Stimulated activated CD4-positive, alpha-beta T cell treated with anti-CD3 and anti-CD28 coated beads, Interleukin-1b, Interleukin-23, amount 100 ng/mL, for 4 hours (primary cell): ENCODE measurements at places on chromosomes 6 and 20.
A peak's percentile ranks its signal among the peaks of the same experiment; 100 is the strongest.

- DNase-seq = peak; percentile 41
Measured at GRCh38 chr6:159062564-159062945, 17.8 kb upstream of the TAGAP start.

DNA sequence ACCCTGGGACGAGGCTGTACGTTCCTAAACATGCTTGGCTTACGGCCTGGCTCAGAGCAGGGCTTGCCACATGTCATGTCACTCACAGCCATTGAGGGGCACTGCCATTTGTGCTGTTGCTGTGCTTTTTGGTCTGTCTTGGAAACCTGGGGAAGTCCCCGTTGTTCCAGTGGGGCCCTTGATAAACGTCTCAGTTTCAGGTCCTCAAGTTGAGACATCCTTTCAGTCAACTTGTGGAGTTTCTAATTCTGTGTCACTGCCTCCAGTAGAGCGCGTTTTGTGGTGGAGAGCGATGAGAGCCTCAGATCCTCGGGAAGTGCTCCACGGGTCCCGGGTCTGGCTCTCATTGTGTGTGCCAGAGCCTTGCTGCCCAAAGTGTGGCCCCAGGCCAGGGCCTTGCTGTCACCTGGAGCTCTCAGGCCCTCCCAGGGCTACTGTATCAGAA is 43.0 kb upstream of the CCR6 start:
- DNase-seq = peak; percentile 30

DNA sequence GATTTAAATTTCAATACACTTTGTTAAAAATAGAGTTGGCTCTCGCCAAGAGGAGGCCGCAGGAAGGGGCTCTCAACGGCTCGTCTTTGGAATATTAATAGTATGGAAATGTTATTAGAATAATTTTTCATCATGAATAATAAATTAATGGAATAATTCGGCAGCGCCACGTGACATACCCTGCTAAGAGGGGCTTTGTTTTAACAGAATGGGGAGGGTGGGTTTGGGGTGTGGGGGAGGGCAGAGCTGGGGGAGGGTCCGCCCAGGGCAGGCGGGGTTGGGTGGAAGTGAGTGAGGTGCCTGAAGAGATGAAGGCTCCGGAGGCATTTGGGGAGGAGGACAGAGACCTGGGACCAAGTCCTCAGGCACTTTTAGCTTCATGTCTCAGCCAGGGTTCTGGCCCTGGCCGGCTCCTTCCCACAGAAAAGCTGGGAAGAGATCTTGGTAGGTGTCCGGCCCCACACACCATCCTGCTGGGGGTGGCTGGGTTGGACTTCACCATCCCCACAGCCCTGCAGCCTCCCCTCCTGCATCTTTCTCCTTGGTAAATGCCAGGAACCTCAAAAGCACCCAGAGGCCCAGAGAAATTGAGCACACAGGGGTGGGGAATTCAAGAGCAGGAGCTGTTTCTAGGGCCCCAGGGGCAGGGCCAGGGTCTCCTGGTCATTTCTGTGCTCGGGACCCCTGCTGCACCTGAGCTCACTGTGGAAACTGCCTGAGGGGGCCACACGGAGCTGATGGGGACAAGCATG is 93.6 kb upstream of the BHLHE23 start:
- DNase-seq = no peak

DNA sequence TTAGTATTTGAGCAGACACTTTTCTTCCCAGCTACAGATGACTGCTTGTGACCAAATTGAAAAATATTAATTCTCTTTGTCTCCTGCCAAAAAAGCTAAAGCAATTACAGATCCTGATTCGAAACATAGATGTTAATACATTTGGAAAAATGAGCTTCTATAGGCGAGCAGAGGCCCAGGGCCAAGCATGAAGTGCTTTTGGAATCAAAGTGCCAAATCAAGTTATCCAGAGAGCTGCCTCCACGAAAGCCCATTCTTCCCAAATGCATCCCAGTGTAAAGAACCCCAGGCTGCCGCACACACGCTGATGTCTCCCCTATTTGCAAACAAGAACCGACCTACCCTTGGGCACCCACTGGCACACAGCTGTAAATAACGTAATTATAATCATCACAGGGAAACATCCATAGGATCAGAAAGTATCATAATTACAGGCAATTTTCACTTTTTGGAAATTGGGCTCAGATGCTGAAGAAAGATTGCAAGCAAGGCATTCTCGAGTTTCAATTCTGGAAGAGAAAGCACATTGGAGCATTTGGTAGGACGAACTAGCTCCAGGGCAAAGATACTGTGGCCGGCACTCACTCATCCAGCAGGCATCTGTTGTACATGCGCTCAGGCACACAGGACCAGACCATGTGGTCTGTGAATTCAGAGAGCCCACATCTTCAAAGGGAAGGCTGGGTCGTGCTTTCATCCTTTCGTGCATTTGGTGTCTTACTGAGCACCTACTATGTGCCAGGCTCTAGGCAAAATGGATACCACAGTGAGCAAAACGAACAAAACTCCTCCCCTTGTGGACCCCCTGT is 45.9 kb downstream of the BMP7 start:
- no peak for DNase-seq

DNA sequence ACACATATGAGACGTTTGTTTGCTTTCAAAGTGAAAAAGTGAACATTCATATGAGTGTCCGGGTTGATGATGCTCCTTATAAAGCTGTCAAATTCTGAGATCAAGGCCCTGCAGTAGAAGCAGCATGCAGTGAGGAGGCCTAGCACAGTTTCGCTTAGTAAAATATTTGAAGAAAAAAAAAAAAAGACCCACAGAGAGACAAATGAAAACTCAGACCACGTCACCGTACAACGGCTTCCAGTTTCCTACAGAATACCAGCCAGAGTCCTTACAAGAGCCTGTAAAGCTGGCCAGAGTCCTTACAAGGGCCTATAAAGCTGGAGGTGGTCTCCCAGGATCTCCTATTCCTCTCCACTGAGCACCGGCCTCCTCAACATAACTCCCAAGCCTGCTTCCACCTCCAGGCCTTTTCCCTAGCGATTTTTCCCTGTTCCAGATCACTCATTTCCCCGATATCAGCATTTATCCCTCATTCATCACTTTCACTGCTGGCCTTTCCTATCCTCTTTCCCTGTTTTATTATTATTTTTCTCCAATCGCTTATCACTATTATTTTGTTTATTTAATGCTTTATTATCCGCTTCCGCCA is 1.5 kb upstream of the HMGN4 start:
- DNase-seq = no peak

- DNase-seq = no peak
Measured at GRCh38 chr20:6039766-6040165, 14.1 kb downstream of the LRRN4 start.

DNA sequence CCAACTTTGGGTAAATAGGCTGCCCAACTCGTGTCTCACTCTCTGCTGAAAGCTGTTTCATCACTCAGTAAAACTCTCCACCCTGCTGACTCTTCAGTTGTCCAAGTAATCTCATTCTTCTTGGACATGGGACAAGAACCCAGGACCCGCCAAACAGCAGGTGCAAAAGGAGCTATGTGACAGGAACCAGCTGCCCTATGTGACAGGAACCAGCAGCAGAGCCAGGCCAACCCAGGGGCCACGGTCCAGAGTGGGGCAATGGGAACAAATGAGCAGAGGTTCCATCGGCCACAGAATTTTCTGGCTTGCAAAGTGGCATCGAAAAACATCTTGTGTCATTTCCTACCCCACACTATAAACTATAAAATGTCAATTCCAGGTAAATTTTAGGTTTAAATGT is 56.5 kb downstream of the MOXD1 start:
- no peak for DNase-seq
